Breast epithelium (tissue), 4 donors: ENCODE measurements at places on chromosomes 4 and X. TPM values are rescaled to one million over a fixed set of nuclear protein-coding genes. Genes with fewer than 3 reads are reported as not detected.
A peak's percentile ranks its signal among the peaks of the same experiment; 100 is the strongest.

DNA sequence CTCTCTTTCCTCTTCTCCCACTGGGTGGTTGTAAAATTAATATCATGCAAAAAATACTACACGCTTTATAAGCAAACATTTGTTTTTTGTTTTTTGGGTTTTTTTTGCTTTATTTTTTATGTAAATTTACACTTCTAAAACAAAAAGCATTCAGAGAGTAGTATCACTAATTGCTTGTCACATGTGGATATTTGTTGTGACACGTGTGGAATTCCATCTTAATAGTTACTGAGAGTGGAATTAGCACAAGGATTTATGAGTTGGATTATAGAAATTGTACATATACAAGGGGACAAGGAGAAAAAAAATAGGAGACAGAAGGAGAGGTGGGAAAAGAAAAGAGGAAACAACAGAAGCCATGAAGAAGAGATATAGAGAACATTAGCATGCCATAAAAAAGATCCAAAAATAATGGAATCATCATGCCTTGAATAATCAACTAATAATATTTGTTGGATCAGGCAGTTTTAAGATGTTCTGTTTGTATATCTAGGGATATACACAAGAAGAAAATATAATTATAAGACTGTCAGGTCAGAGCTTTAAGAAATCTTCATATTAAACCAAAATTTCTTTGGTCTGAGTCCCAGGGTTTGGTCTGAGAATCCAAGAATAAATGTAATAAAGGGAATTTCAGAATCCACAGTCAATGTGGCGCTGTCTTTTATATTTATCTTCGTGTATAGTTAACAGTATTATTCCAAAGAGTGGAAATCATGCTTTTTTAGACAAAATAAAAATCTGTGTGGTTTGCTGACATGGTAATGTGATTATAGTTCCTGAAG is 98.5 kb upstream of the INTU start:
- no peaks in the 10 kb centered on the region for H3K27me3 ChIP-seq
- H3K36me3 ChIP-seq = no peaks in the 10 kb centered on the region
- no peak overlapping the region for H3K27ac ChIP-seq
- DNase-seq = no peak
- no peak overlapping the region for H3K4me3 ChIP-seq

GRCh38 chr4:21113496-21114223 is 413.4 kb downstream of the PACRGL start:
- no peaks in the 10 kb centered on the region for H3K36me3 ChIP-seq
- H3K4me3 ChIP-seq = no peak overlapping the region
- DNase-seq = no peak

DNA sequence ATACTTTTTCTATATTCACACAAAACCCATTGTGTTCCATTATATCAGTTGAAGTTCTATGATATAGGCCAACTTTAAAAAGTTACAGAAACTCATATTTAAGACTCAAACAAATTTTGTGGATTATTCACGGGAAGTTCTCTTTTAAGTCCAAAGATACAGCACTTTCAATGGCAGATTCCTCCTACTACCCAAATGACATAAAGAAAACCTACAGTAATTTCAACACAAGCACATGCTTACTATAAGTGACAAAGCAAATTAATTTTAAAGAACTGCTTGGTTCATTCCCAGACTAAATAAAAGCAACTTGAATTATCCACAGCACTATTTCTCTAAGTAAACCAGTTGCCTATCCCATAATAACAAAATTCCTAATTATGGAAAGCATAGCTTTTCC is 4.1 kb downstream of the PPA2 start:
- no peaks in the 10 kb centered on the region for H3K36me3 ChIP-seq
- no peak overlapping the region for H3K27ac ChIP-seq
- DNase-seq = no peak
- no peaks in the 10 kb centered on the region for H3K27me3 ChIP-seq

DNA sequence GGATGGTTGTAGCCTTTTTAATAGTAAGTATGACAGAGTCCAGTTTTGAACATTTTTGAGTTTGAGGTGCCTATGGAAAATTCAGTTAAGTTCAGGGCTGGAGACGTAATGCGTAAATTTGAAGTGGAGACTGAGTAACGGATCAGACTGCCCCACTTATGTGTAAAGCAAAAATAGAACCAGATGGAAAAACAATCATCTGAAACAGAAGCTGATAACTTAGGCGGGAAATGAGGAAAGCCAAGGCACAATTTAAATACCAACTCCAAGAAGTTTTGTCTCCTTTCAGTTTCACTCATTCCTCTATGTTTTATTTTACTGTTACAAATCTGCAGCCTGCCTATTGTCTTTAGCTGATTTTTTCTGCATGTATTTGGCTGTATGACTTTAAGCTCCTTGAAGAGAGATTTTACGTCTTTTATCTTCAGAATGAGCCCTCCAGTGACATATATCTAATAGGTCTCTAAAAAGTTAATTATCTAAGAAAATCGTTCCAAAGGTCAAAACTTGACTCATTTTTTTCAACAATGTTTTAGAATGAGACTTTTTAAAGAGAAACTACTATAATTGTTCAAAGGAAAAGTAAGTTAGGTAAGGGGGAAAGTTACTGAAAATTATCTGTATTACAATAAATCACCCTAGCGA is 1.1 kb downstream of the SGCB start:
- DNase-seq = no peak
- H3K27ac ChIP-seq = no peak overlapping the region
- no peaks in the 10 kb centered on the region for H3K4me1 ChIP-seq
- H3K4me3 ChIP-seq = peak overlapping the region; percentile 92

GRCh38 chr4:4990857-4991540 is 28.3 kb downstream of the CYTL1 start:
- DNase-seq = no peak
- H3K4me3 ChIP-seq = no peak overlapping the region
- peak overlapping the region; percentile 81 for H3K27ac ChIP-seq
- H3K36me3 ChIP-seq = no peaks in the 10 kb centered on the region

Gene SOWAHD
- 0.33 TPM for total RNA-seq

Gene NLGN3
- under 0.01 TPM for total RNA-seq

DNA sequence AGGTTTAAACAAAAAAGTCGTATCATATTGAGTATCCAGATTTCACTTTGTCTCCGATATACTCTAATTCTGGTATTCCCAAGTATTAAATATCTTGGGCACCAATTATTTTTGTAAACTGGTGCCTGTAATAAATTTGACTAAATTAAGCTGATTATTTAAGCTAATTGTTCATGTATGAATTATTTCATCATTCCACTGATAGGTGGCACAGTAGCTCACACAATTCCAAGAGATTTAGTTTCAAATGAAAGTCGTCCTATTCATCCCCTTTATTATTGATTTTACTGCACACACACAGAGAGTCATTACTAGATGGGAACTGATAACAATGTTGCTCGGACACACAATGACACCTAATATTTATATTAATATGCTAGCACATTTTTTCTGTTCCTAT is 432.4 kb downstream of the DMD start:
- H3K4me1 ChIP-seq = no peaks in the 10 kb centered on the region
- no peaks in the 10 kb centered on the region for H3K36me3 ChIP-seq
- no peak for DNase-seq
- H3K4me3 ChIP-seq = no peak overlapping the region

Gene TLR6
- total RNA-seq = 5.3 TPM

Gene CENPE
- total RNA-seq = 2.6 TPM

GRCh38 chrX:111854556-111855490 is 21.2 kb upstream of the TRPC5OS start:
- H3K36me3 ChIP-seq = no peaks in the 10 kb centered on the region
- no peak overlapping the region for H3K27ac ChIP-seq
- DNase-seq = no peak
- H3K4me3 ChIP-seq = no peak overlapping the region

DNA sequence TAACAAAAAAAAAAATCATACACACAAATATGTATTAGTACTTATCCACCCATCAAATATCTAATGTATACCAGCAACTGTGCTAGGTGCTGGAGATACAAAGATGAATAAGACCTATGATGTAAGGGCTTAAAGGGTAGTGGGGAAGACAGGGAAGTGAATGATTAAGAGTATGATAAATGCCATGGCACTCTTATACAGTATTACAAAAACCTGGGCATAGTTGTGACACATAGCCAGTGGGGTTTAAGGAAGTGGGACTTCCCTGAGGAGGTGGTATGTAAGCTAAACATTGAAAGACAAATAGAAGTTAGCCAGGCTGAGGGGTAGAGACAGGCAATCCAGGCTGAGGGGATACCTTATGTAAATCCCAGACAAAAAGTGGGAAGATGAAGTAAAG is 23.5 kb downstream of the CHM start:
- DNase-seq = no peak
- no peak overlapping the region for H3K27ac ChIP-seq
- no peak overlapping the region for H3K4me3 ChIP-seq
- H3K27me3 ChIP-seq = no peaks in the 10 kb centered on the region
- H3K36me3 ChIP-seq = no peaks in the 10 kb centered on the region
- no peaks in the 10 kb centered on the region for H3K4me1 ChIP-seq

Gene ATG4A
- 12.5 TPM for total RNA-seq

DNA sequence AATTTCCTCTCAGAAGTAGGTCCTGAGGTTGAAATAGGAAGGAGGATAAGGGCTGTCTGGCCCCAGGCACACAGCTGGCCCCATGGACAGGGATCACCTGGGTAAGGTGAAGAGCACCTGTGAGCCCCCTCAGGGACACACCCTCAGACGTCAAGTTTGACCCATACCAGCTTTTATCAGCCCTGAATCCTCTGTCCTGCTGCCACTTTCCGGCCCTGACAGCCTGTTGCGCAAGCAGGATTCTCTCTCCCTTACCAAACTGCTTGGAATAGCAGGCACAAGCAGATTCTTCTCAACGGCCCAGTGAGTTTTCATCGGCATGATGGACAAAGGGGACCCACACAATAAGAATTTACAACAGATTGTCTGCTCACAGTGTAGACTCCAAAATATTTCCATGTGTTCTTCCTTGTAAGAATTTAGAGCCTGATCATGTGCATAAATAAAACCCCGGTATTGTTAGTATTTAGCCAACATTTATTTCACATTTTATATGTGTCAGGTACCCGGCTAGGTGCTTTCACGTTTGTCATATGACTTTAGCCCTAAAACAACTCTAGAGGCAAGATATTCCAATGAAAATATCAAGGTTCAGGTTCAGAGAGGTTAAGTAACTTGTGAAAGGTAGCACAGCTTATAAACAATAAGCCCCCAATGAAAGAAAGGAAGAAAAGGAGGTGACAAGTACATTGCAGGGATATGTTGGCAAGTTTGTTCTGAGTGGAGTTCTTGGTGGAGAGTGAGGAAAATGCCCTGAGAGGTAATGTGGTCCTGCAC is 107.2 kb upstream of the KIT start:
- no peak overlapping the region for H3K4me3 ChIP-seq
- H3K27ac ChIP-seq = peak overlapping the region; percentile 34
- no peak for DNase-seq
- H3K36me3 ChIP-seq = no peaks in the 10 kb centered on the region

DNA sequence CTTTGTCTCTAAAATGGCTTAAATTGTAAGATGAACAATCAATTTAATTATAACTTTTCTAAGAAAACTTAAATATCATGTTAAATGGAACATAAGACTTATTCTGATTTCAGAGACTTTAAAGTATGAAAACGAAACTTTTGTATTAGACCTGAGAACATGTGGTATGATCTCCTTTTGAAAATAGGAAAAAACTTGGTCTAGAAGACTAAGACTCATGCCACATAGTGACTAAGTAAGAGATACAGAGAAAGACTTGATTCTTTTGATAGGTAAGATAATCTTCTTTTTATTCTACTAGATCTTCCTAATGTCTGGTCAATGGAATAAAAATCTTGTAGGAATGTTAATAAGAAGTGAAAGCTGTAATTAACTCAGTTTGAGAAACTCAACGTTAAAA is 326.3 kb upstream of the GRIA3 start:
- H3K36me3 ChIP-seq = no peaks in the 10 kb centered on the region
- no peak overlapping the region for H3K27ac ChIP-seq
- H3K4me1 ChIP-seq = no peaks in the 10 kb centered on the region
- H3K4me3 ChIP-seq = no peak overlapping the region
- no peaks in the 10 kb centered on the region for H3K27me3 ChIP-seq

- no peak overlapping the region for H3K27ac ChIP-seq
- DNase-seq = no peak
- no peaks in the 10 kb centered on the region for H3K36me3 ChIP-seq
- no peak overlapping the region for H3K4me3 ChIP-seq
- no peaks in the 10 kb centered on the region for H3K4me1 ChIP-seq
Observed at GRCh38 chr4:158630893-158631292, 40.8 kb downstream of the C4orf46 start.

- H3K36me3 ChIP-seq = no peaks in the 10 kb centered on the region
- no peak for DNase-seq
- H3K4me1 ChIP-seq = no peaks in the 10 kb centered on the region
- no peak overlapping the region for H3K27ac ChIP-seq
- H3K4me3 ChIP-seq = no peak overlapping the region
Observed at GRCh38 chr4:158801066-158801465, 32.2 kb downstream of the FNIP2 start.

DNA sequence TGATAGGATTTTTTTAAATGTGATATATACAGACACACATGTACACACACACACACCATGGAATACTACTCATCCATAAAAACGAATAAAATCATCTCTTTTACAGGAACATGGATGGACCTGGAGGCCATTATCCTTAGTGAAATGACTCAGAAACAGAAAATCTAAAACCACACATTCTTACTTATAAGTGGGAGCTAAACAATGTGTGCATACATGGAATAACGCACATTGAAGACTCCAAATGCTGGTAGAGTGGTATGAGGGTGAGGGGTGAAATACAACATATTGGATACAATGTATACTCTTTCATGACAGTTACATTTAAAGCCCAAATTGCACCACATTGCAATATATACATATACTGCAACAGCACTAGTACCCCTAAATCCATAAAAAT is 120.2 kb upstream of the ADGRL3 start:
- H3K36me3 ChIP-seq = no peaks in the 10 kb centered on the region
- no peak for DNase-seq
- H3K27ac ChIP-seq = no peak overlapping the region
- H3K4me3 ChIP-seq = no peak overlapping the region
- H3K4me1 ChIP-seq = no peaks in the 10 kb centered on the region

Gene INTU
- total RNA-seq = 22.4 TPM

DNA sequence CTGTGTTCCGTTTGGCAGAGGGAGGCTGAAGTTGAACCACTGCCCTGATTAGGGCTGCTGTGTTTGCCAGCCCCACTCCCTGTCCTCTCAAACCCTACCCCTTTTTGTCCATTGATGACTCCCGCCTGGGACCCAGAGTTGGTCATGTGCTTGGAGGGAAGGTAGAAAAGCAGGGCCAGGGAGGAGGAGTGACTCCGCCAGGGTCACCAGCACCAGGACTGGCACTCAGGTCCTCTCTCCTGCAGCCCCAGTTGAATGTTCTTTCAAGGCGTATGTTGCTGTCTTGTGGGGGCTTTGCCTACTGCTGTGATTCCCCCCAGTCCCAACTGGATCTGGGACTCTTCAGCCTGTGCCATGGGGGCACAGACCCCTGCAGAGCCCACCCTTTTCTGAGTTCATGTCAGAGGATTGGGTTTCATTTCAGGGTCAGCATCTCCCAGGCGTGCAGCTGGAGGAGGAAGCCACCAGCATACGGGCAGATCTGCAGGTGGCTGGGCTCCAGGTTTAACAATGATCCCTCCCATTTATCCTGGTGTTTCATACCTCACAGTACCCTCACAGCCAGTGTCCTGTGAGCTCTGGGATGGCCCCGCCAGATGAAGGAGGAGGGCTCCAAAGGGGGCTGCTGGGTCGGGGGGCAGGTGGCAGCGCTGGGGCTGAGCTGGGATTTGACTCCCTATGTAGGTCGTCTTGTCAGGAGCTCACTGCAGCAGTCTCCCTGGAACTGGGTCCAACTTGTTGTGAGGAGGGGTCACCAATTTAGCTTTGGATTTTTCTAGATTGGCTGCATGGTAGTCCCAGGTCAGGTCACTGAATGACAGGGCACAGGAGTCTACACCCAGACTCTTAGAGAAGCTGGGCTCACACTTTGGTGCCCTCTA is 55.7 kb downstream of the MSX1 start:
- H3K36me3 ChIP-seq = no peaks in the 10 kb centered on the region
- H3K27me3 ChIP-seq = no peaks in the 10 kb centered on the region
- DNase-seq = no peak
